ENCODE measurements at places on chromosomes 2 and 18.

- peak; percentile 3 for DNase-seq
Observed at GRCh38 chr2:147331790-147332419, 512.9 kb upstream of the ACVR2A start.

DNA sequence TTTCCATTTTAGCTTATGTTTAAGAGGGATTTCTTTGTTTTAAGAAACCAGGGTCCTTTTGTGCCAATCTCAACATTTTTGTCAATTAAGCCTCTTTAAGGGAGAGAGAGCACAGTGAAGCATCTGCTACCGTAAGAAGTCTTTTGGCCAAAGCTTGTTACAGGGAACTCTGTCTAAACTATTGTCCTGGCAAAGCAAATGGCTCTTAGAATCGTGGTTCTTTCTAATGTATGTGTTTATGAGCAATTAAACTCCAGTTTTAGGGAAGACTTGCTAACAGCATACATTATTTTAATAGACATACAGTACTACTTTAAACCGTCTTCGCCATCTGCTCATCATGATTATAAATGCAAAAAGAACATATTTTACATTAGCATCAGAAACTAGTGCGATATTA is 202.1 kb downstream of the CDCA7 start:
- DNase-seq: no peak

- DNase-seq: no peak
Observed at GRCh38 chr2:158717366-158718195, 77.5 kb upstream of the DAPL1 start.

- peak; percentile 58 for DNase-seq
Observed at GRCh38 chr2:10283106-10284062, 19.3 kb upstream of the HPCAL1 start.

DNA sequence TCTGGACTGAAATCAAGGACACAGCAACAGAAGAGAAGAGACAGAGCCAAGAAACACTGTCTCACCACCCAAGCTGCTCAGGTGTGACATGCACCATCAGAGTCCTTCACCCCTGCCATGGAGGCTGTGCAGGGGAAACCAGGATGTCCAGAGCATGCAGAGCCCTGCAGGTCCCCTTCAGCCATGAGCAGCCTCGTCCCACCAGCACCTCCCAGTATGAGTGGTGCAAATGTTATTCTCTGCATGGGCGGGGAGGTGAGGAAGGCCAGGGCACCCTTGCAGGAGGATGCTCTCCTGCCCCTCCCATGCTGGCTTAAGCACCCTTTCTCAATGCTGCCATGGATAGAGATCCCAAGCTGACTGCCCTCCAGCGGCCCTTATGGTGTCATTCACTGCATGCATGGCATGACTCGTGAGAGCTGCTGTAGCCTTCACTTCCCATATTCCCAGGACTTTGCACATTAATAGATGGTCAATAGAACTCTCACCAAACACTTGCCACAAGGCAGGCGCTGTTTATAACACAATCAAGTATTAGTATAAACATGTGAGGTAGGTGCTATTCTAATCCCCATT is 171.0 kb downstream of the ANAPC1 start:
- DNase-seq: no peak

GRCh38 chr2:141570474-141571131 is 560.2 kb downstream of the LRP1B start:
- no peak for DNase-seq

GRCh38 chr2:233223059-233223894 is 28.2 kb upstream of the ATG16L1 start:
- DNase-seq: no peak

DNA sequence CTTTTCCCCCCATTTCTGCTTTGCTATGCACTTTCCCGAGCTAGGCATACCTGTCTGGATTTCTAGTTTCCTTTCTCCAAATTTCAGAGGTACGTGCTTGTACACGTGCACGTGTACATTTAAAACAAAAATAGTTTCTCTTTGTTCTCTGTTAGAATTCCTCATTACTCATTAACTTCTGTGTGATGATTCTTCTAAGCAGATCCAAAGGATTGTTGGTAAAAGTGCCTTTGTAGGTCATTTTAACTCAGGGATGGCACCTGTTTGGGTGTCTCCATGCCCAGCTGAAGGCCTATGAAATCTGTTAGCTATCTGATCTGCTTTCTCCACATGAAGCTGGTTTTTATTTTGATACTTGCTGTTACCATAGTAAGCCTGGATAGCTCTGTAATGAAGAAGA is 264.3 kb downstream of the LPIN1 start:
- no peak for DNase-seq

- DNase-seq: no peak
Observed at GRCh38 chr2:121075641-121076497, 209.1 kb downstream of the TFCP2L1 start.

- no peak for DNase-seq
Observed at GRCh38 chr2:60408811-60409530, 144.5 kb downstream of the BCL11A start.

- no peak for DNase-seq
Observed at GRCh38 chr2:30990671-30991070, 147.6 kb downstream of the GALNT14 start.

DNA sequence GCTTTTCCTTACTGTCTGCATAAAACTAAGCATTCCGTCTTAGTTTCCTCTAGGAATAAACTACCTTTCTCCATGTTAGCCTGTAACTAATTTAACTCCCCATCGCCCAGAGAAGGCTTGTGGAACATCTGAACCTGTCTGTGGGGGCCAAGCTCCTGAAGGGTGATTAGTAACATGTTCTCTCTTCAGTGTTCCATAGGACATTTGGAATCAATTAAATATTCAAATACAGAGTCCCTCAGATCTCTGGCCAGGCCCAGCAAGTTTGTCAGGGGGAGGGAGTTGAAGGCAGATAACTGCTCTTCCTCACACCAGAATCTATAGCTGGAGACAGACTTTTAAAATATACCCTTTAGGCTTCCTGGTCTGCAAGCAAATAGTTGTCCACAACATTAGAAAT is 8.8 kb downstream of the RDH14 start:
- DNase-seq: no peak

- no peak for DNase-seq
Observed at GRCh38 chr2:68548396-68548795, 81.0 kb downstream of the APLF start.

- DNase-seq: no peak
Observed at GRCh38 chr18:57110290-57110689, 36.6 kb upstream of the BOD1L2 start.

DNA sequence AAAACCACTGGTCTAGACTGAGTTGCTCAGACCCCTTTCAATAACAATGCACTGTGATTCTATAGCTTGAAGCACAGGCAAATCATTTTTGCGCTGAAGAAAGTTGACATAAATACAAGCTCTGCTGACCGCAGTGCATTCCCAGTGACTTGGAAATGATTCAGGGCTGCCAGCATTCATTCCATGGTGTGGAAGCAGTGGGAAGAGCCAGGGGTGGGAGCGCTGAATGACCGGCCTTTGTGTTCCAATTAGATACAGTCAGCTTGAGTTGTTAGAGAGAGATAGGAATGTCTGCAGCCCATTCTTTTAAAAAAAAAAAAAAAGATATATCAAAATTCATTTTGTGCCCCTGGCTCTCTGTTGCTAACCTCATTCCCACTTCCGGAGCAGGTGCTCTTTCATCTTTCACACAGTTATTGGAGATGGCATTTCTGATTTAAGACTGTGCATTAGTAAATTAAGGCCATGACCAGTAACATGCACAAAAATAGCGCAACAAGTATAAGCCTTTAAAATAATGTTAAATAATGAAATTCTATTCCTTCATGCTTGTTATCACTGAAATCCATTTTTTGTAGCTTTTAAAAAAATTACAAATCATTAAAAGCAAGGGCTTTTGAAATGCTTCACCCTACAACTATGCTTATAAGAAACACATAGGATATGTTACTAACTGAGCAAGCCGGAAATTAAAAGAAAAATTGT is 59.4 kb upstream of the CTLA4 start:
- no peak for DNase-seq

- peak; percentile 71 for DNase-seq
Observed at GRCh38 chr2:188524519-188525113, 232.9 kb downstream of the GULP1 start.

- DNase-seq: no peak
Observed at GRCh38 chr18:48575658-48576456, 37.0 kb downstream of the CTIF start.

DNA sequence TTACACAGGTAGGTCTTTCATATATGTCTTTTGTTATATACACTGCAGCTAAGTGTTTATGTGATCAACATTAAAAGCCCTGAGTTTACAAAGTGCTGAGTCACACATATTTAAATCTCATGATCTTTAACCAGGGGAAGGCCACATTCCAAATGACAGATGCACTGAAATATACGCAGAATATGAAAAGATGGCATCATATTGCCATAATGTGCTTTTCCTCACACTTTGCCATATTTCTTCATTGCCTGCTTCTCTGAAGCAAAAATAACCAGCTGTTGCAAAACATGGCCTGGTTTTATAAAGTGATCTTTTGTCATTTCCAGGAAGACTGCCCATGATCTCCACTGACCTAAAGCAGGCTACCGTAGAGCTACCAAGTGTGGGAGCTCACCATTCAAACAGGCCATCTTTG is 93.5 kb upstream of the MAPRE2 start:
- peak; percentile 41 for DNase-seq

DNA sequence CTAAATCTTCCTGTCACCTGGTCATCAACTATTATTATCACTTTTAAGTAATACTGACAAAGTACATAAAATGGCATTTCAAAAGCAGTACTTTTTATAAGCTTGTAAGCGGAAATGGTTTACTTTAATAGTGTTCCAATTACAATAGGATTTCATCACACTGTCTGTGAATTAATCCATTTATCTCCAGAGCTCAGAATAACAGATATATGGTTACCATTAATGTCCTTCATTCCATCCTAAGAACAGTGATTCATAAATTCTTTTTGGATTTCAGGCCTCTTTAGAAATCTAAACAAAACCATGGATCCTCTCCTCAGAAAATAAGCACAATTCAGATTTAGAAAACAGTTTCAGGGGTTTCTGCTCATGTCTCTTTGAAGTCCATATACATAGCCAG is 68.4 kb downstream of the PID1 start:
- DNase-seq: no peak

DNA sequence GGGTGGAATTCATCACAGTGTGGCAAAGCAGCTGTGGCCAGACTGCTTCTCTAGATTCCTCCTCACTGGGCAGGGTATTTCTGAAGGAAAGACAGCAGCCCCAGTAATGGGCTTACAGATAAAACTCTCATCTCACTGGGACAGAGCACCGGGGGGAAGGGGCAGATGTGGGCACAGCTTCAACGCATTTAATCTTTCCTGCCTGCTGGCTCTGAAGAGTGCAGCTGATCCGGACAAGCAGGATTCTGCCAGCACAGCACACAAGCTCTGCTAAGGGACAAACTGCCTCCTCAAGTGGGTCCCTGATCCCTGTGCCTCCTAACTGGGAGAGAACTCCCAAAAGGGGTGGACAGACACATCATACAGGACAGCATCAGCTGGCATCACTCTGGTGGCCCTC is 779.9 kb upstream of the CNTNAP5 start:
- DNase-seq: no peak

DNA sequence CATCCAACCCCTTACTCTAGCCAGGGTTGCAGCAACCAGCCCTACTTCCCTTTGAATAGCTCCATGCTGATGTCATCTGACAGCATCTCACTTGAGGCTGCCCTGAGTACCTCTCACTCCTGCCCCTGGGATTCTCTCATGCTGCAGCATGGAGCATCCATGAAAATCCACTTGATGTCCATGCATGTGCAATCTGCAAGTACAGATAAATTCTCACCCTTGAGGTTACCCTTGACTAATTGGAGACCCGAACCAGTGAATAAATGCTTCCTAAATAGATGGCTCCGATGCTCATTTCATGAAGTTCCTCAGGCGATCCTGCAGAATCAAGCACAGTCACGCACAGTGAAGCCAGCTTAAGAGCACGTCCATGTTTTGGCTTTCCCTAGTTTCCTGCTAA is 298.3 kb downstream of the RBM43 start:
- no peak for DNase-seq

DNA sequence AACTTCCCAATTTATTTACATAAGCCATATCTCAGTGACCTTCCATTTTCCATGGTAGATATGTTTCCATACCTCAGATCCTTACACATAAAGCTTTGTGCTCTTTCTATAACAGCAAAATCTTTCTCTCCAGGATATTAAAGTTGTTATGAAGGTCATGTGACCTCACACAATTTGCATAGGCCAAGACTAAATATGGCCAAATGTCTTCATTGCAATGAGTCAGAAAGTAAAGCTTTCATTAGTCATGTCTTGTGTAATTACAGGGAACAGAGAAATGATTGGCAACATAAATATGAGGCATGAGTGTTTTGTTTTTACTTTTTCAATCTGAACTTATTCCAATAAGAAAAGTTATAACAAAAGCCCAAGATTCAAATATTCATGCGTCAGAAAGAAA is 243.5 kb downstream of the ASXL3 start:
- DNase-seq: no peak

DNA sequence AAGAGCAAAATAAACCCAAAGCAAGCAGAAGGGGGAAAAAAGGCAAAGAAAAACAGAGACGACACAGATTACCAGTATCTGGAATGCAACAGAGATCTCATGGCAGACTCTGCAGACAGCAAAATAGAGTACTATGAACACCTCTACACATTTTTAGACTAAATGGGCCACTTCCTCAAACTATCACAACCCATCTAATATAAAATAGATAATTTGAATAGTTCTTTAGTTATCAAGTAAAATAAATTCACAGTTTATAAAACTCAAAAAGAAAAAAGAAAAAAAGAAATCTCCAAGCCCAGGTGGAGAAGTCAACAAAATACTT is 16.6 kb downstream of the SESTD1 start:
- no peak for DNase-seq

- no peak for DNase-seq
Observed at GRCh38 chr2:217757108-217757463, 245.7 kb downstream of the TNS1 start.

DNA sequence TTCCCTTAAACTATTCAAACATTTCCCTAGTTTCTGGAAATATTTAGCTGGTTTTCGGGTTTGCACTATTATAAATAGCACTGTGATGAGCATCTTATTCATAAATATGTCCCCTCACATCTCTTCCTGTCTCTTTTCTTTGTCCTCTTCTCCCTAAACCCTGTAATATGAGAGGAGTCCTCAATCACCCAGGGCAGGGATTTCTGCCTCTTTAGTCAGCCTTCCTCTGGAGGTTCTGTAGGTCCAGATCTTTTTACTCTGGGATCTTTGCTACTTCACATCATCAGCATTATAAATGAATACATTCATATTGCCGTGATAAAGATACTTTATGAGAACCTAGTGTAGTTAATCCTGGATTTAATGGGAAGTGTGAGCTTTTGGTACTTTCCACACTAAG is 87.9 kb upstream of the TTN start:
- DNase-seq: no peak

GRCh38 chr18:38587571-38587970 is 1022.0 kb upstream of the CELF4 start:
- no peak for DNase-seq

- peak; percentile 34 for DNase-seq
Observed at GRCh38 chr2:119011162-119011909, 69.3 kb downstream of the MARCO start.

- DNase-seq: no peak
Observed at GRCh38 chr2:49640630-49641029, 486.3 kb upstream of the FSHR start.

Data from common myeloid progenitor, CD34-positive (primary cell).